ENCODE measurements at places on chromosomes 1 and 21.

DNA sequence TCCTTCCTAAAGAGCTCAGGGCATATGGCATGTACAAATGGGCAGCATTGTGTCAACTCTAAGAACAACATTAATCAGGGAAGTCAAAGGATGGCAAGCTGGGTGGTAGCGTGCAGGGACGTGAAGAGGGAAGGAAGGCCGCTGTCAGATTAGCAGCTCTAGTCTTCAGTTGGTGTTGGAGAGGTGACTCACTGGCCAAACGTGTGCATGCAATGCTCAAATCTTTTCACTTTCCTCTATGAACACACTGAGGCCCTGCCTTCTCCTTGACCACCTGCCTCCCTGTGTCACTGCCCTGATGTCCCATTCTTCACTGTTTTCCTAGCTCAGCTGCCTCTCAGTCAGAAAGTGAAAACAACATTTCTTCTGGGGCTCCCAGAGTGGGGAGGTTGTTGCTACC lies 5.9 kb upstream of the PIGR start:
- no peak for DNase-seq

DNA sequence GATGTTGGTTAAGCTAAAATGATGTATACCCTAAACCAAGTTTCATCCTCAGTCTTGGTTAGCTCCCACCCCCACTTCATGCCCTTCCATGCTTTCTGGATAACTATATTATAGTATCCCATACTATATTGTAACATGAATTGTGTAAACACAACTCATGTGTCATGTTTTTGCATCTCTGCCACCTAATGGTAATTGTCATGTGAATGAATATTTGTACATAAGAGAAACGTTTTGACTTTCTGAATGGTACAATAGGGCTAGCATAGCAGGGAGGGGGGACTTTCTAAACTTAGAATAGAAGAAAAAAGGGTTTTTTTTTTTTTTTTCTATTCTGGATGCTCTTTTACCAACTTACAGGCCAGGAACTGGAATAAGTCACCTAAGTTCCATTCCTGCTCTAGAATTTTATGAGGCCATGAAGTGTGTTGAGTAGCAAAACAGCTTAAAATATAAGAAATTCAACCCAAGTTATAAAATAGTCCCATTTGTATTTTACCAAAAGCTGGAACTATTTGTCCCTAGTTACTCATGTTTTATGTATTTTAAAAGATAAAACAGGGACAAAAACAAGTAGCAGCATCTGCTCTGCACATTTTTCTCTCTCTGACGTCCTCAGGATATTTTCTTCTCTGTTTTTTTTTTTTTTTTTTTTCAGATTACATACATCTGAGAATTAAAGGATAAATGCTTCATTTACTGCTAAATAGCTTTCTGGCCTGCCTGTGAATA lies 77.4 kb downstream of the HLX start:
- no peak for DNase-seq

GRCh38 chr1:76075188-76075489 lies 593 bp downstream of the ST6GALNAC3 start:
- DNase-seq: no peak

DNA sequence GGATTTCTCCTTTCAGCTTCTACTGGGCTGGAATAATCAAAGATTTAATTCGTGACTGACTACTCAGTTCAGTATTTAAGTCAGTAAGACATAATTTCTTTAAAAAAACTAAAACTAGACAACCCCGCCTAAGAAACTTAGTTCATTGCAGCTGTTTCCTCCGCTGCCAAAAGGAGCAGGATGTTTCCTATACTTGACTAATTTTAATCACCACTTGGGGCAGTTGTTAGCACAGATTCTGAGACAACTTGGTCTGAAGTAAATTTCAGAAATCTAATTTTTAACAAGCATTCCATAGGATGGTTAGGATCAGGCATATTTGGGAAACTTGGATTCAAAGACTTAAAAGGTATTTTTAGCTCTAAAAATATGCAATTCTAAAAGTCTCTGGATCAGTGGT lies 34.0 kb downstream of the EPRS1 start:
- no peak for DNase-seq

DNA sequence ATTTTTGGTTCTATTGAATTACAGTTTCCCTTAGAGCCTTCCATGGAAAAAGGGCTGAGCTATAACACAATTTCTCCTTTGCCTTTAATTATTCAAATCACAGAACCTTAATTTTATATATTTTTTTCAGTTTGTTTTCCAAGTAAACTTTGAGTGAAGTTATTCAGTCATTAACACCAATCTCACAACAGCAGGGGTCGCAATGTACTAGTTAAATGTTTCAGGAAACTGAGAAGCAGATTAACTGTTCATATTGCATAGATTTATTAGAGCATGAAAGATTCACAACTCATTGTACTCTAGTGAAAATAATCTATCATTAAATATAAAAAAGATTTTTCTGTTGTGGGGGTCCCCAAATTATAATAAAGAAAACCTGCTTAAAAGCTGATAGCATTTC lies 64.1 kb downstream of the KIFAP3 start:
- DNase-seq: no peak

GRCh38 chr1:206472454-206472853 lies 2.2 kb downstream of the IKBKE start:
- DNase-seq: no peak

DNA sequence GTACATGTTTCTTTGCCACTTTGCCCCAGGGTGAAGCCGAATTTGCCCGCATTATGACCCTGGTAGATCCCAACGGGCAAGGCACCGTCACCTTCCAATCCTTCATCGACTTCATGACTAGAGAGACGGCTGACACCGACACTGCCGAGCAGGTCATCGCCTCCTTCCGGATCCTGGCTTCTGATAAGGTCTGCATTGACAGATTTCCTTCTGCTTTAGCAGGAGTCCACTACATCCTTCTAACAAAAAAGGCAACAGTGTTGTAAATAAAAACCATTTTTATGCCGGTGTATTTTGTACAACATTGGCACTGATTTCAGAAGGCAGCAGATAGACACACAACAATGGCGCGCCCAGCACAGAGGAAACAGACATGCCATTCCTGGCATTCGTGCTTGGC lies 34.1 kb upstream of the MTR start:
- DNase-seq: no peak

DNA sequence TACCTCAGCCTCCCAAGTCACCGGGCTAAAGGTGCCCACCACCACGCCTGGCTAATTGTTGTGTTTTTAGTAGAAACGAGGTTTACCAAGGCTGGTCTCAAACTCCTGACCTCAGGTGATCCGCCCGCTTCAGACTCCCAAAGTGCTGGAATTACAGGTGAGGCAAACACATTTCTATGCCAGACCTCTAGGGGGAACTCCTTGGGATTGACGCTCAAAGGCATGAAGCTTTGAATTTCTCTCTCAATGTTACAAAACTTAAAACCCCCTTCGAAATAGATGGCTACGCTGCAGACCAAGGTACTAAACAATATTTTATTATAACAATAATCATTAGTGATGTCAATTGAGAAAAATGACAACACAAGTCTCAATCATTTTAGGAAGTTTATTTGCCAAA lies 330.0 kb downstream of the SETD4 start:
- DNase-seq: no peak

GRCh38 chr1:223136086-223136485 lies 7.0 kb downstream of the TLR5 start:
- DNase-seq: no peak

- DNase-seq: no peak
Observed at GRCh38 chr1:198199105-198199504, 42.3 kb downstream of the NEK7 start.

GRCh38 chr1:212504171-212504803 lies 71.6 kb downstream of the NENF start:
- no peak for DNase-seq

DNA sequence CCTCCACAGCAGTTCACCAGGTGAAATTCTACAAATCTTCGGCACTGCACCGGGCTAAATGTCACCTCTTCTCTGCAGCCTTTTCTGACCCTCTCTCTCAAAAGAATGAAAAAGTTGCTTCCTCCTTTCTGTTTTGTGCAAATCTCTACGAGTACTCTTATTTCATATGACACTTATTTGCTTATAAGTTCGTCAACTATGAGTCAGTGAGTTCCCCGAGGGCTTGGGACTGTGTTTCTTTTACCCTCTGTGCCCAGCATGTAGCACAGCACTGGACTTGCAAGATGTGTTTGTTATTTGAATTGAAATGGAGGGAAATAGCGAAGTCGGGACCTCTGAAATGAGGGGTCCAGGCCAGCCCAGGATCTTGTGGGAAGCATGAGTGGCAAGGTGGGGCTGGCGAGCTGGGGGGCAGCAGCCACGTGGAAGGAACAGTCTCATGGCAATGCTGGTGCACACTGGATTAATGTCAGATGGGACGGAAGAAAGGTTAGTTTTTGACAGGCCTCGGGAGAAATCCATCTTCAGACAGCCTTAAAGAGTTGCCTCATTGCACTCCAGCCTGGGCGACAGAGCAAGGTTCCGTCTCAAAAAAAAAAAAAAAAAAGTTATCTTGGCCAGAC lies 6.2 kb downstream of the SLC6A9 start:
- DNase-seq: no peak

GRCh38 chr1:98130408-98130807 lies 209.6 kb upstream of the DPYD start:
- DNase-seq: no peak

DNA sequence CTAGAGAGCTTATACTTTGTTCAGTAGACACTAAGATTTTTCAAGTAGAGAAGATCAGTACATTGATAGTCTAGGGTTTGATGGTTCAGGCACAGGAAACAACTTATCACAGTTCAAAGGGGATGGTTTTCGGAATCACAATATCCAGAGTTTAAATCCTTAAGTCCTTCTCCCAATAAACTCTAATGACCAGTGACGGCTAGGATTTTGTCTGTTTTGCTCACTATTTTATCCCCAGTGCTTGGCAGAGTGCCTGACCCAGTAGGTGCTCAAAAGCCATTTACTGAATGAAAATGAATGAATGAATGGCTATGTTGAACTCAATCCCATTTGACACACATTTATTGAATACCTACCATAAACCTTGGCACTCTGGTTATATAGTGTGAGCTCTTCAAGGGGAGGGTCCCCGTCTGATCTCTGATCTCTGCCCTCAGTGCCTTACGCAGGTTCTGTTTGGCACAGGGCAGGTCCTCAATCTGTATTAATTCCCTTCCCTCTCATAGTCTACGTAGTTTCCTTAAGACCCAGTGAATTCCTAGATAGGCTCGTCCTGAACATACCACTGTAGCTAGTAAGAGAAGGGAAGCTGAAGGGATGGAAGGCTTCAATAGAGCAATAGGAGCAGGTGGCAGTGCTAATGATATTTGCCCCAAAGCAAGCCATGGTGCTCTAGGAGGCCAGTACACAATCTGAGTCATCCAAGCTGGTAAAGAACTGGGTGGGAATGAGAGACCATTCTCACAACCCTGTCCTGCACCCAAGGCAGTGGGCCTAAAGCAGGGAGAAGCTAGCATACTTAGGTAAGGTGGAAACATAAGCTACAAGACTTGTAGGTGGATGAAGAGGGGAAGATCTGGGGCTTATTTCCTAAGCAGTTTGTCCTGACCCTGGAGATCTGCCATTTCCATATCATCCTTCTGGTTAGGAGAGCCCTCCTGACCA lies 53.4 kb downstream of the DMAP1 start:
- no peak for DNase-seq

GRCh38 chr1:186899577-186899976 lies 70.8 kb downstream of the PLA2G4A start:
- no peak for DNase-seq

DNA sequence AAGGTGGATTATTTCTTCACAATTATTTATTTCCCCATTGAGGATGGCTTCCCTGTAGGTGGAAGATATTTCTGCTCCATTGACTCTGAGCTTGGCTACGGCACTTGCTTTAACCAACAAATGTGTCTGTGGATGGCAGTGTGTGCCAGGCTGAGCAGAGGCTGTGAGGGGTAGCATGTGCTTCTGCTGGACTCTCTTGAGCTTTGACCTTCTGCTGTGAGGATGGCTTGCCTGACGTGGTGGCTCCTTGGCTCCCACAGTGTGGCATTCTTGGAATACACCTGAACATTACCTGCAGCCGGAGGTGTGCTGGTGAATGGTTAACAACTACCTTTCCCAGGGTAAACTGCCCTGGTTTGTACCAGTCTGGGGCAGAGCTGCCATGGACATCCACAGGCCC lies 46.8 kb downstream of the WDR3 start:
- no peak for DNase-seq

- no peak for DNase-seq
Observed at GRCh38 chr1:16975211-16975610, 5.2 kb downstream of the MFAP2 start.

DNA sequence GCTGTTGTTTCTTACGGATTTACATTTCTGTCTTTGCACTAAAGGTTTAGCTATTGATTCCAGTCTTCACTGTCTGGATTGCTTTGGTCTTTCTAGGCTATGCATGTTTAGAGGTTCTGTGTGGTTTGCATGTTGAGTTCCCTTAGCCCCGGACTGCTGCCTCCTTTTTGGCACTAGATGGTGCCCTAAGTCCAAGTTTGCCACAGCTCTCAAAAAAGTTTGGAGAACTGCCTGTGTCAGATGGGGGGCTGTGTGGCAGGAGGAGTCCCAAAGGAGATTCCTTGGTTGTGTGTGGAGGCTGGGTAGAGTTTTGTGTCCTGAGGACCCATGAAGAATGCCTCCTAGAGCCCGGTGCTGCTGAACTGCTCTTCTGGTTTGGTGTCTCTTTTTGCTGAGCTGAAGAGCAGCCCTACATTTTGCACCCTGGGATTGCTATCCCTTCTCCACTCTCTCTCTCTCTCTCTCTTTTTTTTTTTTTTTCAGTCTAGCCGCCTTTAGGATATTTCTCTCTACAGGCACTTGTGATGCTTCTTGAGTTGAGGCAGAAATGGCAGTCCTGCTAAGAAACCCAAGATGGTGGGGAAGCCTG lies 74.4 kb downstream of the PTGS2 start:
- no peak for DNase-seq

DNA sequence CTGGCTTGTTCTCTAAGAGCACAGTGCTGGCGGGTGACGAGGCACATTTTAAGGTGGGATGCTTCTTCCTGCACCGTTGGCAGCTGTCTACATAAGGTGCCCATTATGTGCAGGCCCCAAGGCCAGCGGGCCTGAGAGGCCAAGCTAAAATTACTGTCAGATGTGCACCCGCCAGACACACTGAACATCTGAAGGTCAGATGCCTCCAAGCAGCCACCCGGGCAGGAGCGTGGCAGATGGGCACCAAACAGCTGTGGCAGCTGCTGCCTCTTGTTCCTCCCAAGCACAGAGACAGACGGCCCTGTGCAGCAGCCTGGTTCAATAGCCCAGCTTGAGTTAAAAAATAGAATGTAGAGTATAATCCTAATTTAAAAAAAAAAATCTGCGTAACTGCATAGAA lies 211.9 kb upstream of the EDN2 start:
- DNase-seq: no peak

GRCh38 chr1:65254320-65255034 lies 54.9 kb upstream of the DNAJC6 start:
- peak; percentile 68 for DNase-seq
